Activated gamma-delta T cell treated with Interleukin-2 at 50 U/mL for 16 hours (primary cell): ENCODE measurements at places on chromosomes 7 and 10.

GRCh38 chr7:100886936-100887515 is 2.5 kb downstream of the UFSP1 start:
- DNase-seq: no peak

- DNase-seq: no peak
Measured at GRCh38 chr7:101669307-101669706, 40.2 kb upstream of the MYL10 start.

GRCh38 chr7:132580277-132580676 is 4.0 kb upstream of the PLXNA4 start:
- no peak for DNase-seq

DNA sequence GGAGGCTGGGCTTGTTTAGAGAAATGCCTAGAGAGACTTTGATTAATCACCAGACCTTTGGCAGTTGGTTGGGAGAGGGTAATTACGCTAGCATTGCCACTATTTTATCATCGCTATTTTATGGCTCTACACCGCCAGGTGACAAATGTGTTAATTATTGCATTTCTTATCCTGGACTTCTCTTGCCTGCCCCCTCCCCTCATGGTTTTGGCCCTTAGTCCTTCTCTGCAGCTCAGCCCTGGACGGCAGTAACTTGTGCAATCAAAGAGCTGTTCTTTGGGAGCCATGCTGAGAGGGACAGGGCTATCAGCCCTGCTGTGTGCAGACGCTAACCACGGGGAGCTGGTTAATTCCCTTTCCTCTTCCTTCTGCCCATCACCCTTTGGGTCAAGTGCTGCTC is 585.0 kb downstream of the AUTS2 start:
- no peak for DNase-seq

DNA sequence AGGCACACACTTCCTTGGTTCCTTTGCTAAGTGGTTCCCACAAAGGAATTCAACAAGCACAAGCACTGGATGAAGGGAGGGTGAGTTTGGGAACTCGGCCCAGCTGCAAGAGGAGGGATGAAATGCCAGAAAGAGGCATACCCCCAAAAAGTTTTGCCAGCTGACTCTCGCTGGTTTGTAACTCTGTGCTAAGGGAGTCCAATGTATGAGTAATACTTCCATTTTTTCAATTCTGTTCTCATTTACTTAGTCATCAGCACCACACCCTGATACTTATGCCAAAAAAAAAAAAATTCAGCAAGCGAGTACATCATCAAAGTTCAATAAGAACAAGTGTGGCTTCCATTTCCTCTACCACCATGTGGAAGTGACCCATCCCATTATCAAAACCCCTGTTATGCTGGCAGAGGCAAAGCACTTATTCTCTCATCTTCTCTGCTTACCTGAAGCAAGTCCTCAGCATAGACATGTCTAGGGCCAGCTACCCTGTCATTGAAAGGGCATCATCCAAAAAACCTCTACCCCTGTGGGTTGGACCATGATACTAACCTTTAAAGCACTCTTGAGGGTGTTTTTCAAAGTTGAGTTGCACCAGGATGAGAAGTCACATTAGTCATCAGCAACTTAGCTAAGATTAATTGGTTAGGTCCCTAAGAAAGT is 6.9 kb upstream of the HYCC1 start:
- no peak for DNase-seq

DNA sequence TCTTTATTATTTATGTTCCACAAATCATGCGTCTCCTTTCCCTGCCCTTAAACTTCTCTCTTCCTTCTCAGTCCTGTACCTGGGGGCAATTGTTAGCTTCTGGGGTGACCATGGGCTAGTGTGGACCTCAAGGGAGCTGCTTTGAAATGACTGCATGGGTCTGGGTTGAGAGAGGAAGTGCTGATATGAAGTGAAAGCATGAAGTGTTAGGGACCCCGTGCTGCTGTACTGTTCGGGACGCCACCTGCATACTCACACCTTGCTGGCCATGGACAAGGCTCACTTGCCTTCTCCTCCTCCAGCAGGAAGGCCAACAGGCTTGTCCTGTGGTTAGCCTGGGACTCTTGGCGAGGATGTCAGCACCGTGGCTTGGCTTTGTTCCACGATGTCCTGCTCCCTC is 56.7 kb downstream of the MTPN start:
- no peak for DNase-seq

- DNase-seq: no peak
Measured at GRCh38 chr7:118436663-118437062, 212.2 kb downstream of the ANKRD7 start.

DNA sequence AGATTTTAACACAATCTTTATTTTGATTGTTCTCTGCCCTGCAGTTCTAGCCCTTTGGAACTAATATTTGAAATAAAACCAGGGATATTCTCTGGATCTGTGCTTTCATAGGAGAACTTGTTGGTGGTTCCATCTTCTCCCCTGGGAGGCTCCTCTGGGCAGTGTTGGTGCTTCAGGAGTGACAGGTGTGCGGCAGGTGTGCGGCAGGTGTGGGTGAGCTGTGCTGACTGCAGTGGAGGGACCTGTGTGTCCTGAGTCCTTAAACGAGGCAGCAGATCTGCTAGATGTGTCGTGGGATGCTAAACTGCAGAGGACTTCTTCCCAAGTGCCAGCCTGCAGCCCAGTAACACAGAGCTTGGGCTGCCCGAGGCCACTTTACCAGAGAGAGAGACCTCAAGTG is 98.4 kb downstream of the LYZL1 start:
- no peak for DNase-seq

DNA sequence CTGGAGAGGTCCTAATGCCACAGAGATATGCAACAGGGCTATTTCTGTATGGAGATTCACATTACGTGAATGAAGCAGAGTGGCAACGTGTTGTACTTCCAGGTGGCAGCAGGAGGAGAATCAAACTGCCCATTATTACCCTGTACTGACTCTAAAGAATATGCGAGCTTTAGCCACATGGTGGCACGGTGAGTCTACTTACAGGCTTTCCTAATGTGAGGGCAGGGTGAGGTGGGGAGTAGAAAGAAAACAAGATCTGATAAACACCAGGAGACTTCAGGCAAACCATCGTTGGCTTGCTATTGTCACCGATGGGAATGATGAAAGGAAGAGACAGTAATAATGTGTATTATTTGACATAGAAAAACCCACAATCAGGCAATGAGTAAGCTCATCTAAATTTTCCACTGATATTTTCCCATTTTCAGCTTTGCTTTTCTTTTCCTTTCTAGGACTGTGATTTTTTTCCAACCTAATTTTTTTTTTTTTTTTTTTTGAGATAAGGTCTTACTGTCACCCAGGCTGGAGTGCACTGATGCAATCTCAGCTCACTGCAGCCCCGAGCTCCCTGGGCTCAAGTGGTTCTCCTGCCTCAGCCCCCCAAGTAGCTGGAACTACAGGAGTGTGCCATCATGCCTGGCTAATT is 164.3 kb downstream of the BTAF1 start:
- DNase-seq: peak; percentile 30

- DNase-seq: no peak
Measured at GRCh38 chr7:25143763-25144162, 18.7 kb upstream of the CYCS start.

DNA sequence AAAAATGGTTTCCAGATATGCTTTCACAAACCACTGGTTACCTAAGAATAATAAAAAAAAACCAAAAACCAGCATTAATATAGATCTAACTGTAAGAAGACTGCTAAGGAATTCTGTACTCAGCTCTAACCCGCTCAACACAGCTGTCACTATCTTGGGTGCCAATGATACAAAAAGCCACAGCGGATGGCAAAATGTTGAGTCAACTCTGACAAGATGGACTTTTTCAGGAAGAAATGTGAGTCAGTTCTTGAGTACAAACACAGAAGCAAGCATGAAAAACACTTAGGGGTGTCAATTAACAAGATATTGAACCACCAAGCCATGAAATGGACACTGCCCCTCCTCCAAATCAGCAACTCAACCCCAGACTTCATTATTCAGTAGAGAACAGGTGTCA is 55.0 kb downstream of the CTTNBP2 start:
- DNase-seq: no peak

- no peak for DNase-seq
Measured at GRCh38 chr7:112067632-112068540, 138.3 kb downstream of the DOCK4 start.

DNA sequence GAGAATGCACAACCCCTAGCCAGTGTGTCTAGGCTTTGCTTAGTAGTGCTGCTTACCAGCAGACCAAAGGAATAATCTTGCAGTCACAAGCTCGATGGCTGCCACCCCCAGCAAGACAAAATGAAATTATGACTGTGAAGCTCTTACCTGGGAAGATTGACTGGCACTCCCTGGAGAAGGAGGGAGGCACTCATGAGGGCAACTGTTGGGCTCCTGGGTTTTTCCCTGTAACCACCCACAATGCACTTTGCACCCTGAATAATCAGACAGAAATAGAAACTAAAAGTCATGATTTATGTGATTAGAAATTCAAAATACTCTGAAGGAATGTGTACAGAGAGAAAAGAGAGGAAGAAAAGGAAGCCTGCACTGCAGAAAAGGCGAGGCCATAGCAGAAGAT is 144.3 kb upstream of the DGKB start:
- no peak for DNase-seq

- DNase-seq: no peak
Measured at GRCh38 chr7:126979722-126980121, 273.0 kb downstream of the GRM8 start.

- DNase-seq: no peak
Measured at GRCh38 chr10:110209454-110209925, 2.1 kb downstream of the MXI1 start.

GRCh38 chr7:140625908-140626868 is 14.4 kb downstream of the DENND2A start:
- no peak for DNase-seq

- no peak for DNase-seq
Measured at GRCh38 chr7:50513166-50513871, 51.9 kb downstream of the DDC start.

DNA sequence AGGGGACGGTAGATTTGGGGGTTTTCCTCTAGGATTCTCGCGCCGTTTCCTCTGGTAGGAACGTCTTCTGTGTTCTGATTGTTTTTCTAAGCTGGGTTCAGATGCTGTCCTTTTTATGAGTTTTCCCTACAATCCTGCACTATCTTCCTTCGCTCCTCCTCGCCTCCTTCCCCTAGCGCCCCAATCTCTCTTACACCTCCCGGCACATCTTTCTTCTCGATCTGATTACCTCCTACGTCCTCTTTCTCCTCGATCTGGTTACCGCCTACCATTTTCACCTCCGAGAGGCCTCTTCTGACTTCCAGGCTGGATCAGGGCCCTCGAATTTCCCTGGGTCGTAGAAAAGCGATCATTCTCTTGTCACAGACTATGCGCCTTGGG is 413 bp downstream of the BUD31 start:
- DNase-seq: no peak

DNA sequence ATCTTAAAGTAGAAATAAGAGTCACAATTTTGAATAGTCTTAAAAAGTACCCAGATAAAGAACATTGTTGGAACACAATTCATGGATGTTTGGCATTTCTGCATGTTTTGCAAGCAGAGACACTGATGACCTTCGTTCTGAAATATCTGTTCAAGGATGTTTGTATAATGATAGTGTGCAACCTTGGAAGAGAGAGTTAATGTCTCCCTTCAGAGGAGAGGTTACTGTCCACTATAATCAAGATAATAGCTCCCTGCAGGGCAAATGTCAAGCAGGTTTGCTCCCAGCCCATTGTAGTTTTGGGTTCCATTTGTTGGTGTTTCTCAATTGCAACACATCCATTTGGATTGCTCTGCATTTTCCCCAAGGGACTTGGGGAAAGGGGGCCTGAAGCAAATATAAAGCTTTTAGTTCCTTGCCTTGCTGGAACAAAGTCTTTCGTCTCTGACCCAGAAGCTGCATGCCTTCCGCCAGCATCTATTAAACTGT is 45.2 kb downstream of the COL1A2 start:
- no peak for DNase-seq

GRCh38 chr7:27994639-27995038 is 186.0 kb downstream of the JAZF1 start:
- DNase-seq: no peak

- no peak for DNase-seq
Measured at GRCh38 chr10:131282961-131283360, 28.6 kb downstream of the TCERG1L start.

DNA sequence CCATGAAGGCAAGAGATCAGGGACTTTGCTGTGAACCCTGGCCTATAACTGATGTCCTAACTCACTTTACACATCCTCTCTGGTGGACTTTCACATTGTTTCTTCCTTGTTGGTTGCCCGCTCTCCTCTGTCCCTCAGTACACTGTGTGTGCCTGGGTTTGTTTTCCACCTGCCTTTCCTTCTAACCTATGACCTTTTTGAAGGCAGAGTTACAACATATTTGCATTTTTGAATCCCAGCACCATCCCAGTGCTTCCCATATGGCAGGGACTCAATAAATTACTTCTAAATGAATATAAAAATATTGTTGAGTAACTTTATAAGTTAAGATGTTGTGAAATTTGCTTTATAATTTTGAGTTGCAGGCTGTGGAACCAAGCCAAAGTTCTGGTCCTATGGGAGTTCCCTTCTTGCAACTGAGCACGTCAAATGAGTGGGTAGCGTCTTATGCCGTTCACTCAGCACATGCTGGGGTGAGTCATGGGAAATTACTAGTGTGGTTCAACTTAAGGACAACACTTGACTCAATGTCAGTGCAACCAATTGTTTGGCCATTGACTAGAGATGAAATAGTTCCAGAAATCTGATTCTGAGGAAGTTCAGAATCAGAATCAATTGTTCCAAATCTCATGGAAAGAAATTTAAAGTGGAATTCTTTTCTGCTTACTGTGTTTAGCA is 250.9 kb downstream of the TWIST1 start:
- DNase-seq: no peak

GRCh38 chr10:124543971-124544370 is 82.3 kb downstream of the LHPP start:
- DNase-seq: no peak

GRCh38 chr10:117885206-117885829 is 161.4 kb downstream of the RAB11FIP2 start:
- DNase-seq: no peak

DNA sequence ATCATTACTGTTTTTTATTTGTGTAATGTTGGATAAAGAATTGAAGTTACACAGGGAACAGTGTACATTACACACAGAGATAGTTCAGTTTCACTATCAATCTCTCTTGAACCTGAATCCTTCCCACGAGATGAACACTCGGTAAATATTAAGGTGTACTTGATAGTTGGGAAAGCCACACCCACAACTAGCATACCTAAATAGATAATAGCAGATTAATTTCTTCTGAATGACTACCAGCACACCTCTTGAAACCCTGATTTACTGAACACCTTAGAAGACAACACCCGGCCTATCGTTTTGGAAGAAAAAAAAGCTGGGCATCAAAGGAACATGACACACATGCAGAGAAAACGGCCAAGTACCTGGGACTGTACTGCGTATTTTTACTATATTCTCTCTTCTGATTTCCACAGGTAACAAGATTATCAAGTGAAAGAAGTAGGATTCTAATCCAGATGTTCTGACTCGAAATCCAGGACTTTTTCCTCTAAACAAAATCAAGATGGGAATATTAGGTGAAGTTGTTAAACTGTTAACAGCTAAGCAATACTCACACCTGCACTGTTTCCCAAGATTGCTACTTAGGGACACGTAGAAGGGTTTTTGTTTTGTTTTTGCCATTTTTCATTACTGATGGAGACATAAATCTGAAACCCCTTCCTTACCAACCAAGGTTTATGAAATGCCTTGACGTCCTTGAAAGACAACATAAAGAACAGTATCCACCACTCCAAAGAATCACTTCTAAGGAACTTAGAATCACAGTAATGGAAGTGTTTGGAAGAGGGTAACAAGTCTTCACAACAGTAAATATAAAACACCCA is 1.0 kb downstream of the CCDC186 start:
- DNase-seq: no peak
